Stimulated activated CD8-positive, alpha-beta memory T cell treated with anti-CD3 and anti-CD28 coated beads, Interleukin-4, amount 100 ng/mL, for 1 hour (primary cell): ENCODE measurements at places on chromosomes 16 and 17.

DNA sequence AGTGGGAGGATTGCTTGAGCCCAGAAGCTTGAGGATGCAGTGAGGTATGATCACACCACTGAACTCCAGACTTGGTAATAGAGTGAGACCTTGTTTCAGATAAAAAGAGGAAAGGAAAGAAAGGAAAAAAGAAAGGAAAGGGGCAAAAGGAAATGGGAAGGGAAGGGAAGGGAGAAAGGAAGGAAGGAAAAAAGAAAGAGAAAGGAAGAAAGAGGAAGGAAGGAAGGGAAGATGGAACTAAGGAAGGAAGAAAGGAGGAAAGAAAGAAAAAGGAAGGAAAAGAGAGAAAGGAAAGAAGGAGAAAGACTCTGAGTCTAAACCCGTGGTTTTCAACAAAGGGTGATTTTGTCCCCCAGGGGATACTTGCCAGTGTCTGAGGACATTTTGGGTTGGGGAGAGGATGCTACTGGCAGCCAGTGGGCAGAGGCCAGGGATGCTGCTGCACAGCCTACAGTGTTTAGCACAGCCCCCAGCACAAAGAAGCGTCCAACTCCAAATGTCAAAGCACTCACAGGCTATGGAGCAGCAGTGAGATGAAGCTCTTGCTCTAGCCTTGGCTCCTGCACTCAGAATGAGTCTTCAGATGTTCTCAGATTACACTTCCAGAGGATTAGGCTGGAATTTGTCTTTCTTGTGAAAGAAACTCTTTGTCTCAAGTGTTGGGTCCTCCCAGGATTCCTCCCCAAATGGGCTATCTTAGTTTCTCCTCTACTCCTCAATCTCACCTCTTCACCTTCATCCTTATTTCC is 64.2 kb downstream of the BMERB1 start:
- DNase-seq, result no peak

GRCh38 chr16:27118526-27118925 is 51.8 kb downstream of the C16orf82 start:
- no peak for DNase-seq

DNA sequence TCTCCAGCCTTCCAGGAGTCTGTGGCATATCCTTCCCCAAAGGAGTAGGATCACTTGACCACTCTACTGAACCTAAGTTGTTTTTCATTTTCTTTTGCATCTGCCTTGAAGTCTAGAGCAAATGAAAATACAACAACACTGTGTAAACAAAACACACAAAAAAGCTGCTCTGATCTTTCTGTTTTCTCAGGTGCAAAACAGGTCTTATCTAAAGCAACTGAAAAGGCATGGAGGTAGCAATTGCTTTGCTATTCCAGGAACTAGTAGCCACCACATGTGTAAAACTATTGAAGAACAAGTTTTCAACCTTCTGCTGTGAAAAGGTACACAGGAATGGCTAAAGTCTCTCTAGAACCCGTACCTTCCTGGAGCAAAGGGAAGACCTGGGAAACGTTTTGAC is 127.1 kb downstream of the PITPNC1 start:
- no peak for DNase-seq

GRCh38 chr16:19151310-19151709 is 16.7 kb upstream of the SYT17 start:
- DNase-seq, result no peak

DNA sequence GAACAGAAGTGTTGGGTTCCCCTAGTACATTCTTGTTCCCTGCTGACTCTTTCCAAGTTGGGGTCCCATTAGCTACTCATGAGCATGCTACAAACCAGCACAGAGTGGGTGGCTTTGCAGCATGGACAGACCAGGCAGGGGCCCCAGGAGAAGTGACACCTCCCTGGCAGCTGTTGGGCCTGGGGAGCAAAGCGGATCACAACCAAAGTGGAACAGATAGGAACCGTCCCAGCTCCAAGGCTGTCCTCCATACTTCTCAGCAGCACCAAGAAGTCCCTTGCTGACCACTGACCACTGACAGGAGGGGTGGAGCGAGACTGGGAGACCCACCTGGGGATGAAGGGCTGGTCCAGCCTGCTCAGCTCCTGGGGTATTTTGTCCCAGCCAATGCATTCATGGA is 12.4 kb upstream of the GFAP start:
- DNase-seq, result no peak

DNA sequence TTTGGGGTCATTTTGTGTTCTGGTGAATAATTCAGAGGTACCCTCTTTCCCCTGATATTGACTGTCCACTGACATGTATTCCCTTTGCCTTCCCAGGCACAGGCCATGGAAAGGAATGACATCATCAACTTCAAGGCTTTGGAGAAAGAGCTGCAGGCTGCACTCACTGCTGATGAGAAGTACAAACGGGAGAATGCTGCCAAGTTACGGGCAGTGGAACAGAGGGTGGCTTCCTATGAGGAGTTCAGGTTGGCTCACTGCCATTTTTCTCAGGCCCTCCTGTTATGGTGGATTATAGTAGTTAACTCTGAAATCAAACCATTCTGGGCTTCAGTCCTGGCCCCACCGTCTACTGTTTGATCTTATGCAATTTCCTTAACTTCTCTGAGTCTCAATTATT is 1.6 kb upstream of the EFTUD2 start:
- no peak for DNase-seq

DNA sequence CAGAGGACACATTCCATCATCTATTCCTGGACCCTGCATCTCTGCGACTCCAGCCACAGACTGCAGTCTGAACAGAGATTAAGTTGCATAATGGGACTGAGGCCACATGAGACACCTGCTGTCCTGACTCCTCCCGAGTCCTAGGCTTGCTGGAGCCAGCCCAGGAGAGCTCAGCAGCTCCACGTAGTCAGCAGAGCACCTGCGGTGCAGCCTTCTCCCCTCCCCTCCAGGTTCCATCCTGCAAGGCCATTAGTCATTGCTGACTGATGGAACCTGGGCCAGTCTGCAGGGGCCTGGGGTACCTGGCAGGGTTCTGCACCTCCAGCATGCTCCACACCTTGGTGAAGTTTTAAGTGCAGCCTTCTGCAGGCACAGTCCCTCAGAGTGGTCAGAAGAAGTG is 76.7 kb downstream of the PLD6 start:
- DNase-seq, result no peak

DNA sequence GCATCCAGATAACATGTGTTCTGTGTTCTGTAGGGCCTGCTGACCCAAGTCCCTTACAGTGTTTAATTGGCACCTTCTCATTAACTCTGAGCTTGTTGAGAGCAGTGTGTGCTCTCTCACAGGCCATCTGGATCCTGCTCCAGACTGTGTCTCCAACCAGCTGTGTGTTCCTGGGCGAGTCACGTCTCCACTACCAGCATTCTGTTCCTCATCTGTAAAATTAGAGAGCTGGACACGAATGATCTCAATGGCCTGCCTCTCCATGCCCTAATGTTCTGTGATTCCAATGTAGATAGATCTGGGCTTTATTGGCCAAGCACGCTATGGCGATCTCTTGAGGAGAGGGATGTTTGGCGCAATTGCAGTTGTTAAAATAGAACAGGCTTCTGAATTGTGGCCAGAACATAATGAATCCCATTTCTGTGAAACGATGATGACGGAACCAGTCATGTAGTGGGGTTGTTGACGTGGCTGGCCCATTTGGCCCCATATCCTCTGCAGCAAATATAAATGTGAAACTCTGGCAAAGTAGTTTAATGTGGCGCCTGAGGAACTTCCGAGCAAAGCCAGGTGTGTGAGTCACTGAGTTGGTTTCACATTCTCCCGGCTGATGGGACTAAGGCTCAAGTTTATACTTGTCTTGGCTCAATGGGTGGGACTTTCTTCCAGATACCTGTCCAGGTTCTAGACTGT is 22.2 kb downstream of the TBX4 start:
- no peak for DNase-seq

- no peak for DNase-seq
Observed at GRCh38 chr17:50192618-50193291, 8.7 kb downstream of the COL1A1 start.

DNA sequence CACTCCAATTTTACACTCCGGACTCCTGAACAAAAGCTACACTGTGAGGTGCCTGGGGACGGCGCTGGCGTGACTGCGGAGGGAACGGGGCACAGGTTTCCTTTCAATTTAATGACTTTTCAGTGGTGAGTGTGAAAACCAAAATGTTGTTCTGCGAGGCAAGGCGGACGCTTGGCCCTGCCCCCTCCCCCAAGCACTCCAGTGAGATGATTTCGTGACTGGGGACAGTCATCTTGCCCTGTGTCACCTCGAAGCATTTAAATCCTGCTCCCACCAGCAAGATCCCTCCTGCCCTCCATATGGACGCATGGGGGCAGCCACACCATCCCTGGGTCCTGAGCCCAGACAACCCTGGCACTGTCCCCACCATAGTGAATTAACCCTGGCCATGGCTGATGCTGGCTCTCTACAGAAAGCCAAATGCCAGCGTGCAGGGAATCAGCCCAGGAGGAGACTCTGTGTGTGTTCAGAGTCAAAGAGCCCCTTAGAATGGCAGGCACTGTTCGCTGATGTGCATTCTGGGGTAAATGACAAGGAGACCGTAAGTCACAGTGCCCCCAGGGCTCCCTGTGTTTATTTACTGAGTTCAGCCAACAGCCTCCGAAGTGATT is 41.0 kb downstream of the C16orf95 start:
- no peak for DNase-seq

DNA sequence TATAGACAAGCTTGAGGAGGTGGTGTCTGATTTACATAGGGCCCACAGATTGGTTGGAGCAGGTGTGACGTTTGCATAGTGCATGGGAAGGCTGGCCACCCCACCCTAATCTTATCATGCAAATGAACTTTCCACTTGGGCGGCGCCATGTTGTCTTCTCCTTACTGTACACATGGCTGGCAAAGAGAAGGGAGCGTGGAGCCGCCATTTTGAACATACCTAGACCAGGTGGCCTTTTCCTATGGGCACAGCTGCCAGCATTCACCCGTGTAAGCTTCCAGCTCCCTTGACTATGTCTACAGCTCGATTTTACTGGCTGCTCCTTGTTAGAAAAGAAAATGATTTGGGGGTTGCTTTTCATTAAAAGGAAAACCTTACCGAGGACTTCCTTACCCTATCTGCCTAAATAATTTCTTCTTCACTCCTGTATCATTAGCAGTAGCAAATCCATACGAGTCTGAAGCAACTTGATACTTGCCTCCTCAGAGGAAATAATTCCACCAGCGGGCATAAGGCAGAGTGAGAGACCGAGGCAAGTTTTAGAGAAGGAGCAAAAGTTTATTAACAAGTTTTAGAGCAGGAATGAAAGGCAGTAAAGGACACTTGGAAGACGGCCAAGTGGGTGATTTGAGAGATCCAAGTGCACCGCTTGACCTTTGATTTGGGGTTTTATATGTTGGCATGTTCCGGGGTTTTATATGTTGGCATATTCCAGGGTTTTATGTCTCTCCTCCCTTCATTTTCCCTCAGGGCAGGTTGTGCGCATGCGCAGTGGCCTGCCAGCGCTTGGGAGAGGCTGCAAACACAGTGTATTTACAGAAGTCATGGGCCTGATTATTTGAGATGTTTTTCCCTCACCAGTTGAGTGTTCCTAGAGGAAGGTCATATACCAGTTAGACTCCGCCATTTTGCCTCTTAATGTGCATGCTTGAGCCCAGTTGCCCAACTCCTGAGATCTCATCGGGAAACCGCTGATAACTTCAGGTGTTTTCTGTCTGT is 65.7 kb downstream of the MARF1 start:
- DNase-seq, result no peak

DNA sequence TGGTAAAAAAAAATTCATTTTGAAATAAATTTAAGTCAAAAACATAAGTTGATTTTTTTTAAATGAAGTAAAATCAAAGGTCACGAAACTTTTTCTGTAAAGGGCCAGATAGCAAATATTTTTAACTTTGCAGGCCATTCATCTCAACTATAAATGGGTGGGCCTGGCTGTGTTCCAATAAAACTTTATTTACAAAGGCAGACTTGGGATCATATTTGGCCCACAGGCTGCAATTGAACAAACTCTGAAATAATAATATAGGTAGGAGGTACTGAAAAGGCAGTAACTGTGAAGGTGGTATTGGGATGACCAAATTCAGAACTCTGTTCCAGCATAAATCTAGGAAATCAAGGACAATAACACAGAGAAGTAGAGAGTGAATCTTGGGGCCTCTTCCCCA is 12.2 kb upstream of the EMP2 start:
- DNase-seq, result no peak

GRCh38 chr17:64579917-64580316 is 73.1 kb downstream of the CEP95 start:
- DNase-seq, result no peak

- DNase-seq, result no peak
Observed at GRCh38 chr16:84175350-84176081, 11.3 kb downstream of the TAF1C start.

GRCh38 chr16:67650023-67650422 is 5.1 kb downstream of the CARMIL2 start:
- no peak for DNase-seq

DNA sequence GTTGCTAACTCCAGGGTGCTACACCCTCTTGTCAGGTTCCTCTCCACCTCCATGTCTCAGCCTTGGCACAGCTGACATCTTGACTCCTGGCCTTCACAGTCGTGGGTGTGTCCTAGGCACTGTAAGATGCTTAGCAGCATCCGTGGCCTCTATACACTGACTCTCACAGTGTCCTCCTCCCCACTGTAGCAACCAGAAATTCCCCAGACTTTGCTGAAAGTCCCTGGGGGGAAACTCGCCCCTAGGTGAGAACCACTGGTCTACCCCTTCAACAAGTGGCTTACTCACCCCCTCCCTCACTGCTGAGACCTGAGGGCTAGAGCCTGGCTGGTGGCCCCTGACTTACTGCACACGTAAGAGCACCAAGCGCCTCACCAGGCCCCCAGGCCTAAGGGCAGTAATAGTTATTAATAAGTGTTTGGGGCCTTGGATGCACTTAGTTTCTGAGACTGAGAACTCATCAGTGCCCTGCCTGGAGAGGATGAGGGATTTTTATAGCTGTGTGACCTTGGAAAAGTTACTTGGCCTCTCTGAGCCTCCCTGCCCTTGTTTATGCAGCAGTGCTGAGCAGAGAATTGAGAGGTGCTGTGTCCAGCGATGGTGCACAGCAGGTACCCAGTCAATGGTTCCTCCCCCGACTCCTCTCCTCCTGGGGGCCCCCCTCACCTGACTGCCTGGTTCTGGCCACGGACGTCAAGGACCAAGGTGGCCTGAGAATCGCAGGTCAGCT is 67.1 kb downstream of the RMI2 start:
- no peak for DNase-seq

DNA sequence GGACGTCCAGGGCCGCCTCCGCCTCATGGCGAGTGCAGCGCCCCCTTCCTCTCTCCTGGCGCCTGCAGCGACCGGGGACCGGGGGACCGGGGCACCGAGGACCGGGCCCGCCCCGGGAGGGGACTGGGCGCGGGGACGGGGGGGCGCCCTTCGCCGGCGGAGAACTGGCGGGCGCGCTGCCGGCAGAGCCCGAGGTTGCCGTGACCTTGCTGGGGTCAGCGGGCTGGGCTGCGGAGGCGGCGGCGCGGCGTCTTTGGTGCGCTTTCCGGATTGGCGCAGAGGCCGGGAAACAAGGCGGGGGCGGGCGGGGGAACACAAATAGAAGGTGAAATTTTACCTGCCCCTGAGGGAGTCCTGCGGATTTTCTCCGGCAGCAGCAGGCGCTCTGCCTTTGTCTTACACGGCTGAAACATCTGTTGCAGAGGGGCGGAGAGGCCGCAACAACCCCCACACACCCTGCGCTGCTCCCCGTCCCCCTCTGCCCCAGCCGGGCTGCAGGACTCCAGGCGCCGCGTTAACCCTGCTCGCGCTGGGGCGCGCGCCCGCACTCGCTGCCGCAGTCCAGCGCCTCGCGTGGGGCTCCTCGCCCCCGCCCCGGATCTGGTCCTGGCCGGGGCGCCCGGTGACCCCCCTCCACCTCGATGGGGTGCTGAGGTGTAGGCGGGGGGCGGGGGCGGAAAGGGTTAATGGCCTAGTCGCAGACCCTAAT is 53.5 kb downstream of the SREBF1 start:
- no peak for DNase-seq
